Stimulated activated CD4-positive, alpha-beta T cell treated with anti-CD3 and anti-CD28 coated beads, Interleukin-15, amount 100 ng/mL, for 1 hour (primary cell): ENCODE measurements at places on chromosomes 6 and 20.

GRCh38 chr20:13220194-13220903 lies 725 bp upstream of the ISM1 start:
- DNase-seq = no peak

DNA sequence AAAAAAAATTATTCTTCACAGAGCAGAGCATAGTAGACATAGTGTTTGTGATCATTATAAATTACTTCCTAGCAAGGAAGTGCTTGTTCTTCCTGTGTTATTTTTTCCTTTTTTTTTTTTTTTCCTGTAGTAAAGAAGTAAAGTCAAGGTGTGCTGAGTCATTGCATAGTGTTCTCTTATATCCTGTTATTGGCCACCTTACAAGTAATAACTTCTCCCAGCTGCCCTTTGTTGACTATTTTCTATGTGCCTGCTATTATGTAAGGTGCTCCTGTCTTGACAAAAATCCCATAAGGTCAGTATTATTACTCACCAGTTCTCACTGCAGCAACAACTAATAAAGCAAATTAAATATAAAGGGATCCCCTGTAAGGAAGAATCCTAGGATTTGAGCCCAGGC lies 195.3 kb downstream of the GJA1 start:
- DNase-seq = no peak

- DNase-seq = no peak
These were observed 286.5 kb upstream of the MARCKS start for GRCh38 chr6:113570641-113571040.

DNA sequence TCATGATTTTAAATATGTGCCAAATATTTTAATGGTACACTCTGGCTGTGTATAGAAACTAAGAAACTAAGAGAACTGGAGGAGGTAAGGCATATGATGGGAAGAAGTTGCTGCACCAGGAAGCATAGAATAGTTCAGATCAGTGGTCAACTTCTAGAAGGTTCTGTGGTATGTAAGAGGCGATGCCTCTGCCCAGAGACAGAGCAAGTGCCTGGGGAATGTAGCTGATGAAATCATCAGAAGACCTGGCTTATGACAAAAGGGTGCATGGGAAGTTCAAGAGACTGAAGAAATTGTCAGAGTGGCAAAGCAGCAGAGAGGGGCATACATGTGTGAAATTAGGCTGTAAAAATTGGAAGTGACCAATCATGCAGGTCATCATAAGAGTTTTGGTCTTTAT lies 580.8 kb downstream of the BMP2 start:
- no peak for DNase-seq

GRCh38 chr6:788058-788457 lies 95.1 kb upstream of the EXOC2 start:
- DNase-seq = no peak
